Mammary epithelial cell (primary cell): ENCODE measurements at places on chromosomes 1 and 21. TPM values are rescaled to one million over a fixed set of nuclear protein-coding genes. Genes with fewer than 3 reads are reported as not detected.

The AKIRIN1 gene
- 61.2 and 63.5 TPM in 2 replicates for total RNA-seq

The ST6GALNAC5 gene
- 3.7 TPM for total RNA-seq

The PCSK9 gene
- total RNA-seq: 0.67 TPM

The MYOG gene
- total RNA-seq: not detected

The KCNJ9 gene
- not detected for total RNA-seq
